ENCODE measurements at places on chromosomes 7 and 10. TPM values are rescaled to one million over a fixed set of nuclear protein-coding genes. Genes with fewer than 3 reads are reported as not detected.

DNA sequence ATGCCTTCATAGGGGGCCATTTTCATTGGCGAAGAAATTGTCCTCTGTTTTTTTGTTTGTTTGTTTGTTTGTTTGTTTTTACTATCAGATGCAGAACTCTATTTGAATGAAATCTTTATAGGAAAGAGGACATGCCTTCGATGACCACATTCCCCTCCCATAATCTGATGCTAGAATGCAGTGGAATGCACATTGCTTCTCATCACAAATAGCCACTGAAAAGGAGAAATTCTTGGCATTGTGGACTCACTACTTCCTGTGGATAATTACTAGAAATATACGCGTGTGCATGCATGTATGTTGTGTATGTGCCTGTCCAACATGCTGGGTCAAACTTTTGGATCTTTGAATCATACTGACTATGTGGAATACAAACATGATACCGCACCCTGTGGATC lies 70.5 kb upstream of the SFMBT2 start:
- peak; percentile 39 for DNase-seq

The INA gene
- total RNA-seq = 1.4 TPM

The ZNF248 gene
- 35.9 TPM for total RNA-seq

DNA sequence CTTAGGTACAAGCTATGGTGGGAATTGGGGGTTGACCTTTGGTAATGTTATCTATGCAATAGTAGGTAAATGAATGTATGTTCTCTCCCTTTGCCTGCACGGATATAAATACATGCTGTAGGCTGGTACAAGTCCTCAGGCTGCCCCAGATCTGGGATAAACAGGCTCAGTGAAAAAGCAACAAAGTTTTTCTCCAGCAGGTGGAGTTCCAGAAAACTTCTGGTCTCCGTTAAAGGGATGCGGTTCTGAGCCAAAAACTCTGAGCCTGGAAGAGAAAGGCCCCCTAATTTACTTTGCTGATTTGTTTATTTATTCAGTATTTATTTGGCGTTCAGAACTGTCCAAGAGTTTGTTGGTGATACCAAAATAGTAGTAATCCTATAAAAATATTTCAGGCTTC lies 204.7 kb downstream of the ADRA2A start:
- peak; percentile 53 for DNase-seq

The C7orf57 gene
- total RNA-seq = 1.2 TPM

The SYCE1 gene
- total RNA-seq = 2.6 TPM

The CALML3 gene
- not detected for total RNA-seq

The EZH2 gene
- total RNA-seq = 14.9 TPM

DNA sequence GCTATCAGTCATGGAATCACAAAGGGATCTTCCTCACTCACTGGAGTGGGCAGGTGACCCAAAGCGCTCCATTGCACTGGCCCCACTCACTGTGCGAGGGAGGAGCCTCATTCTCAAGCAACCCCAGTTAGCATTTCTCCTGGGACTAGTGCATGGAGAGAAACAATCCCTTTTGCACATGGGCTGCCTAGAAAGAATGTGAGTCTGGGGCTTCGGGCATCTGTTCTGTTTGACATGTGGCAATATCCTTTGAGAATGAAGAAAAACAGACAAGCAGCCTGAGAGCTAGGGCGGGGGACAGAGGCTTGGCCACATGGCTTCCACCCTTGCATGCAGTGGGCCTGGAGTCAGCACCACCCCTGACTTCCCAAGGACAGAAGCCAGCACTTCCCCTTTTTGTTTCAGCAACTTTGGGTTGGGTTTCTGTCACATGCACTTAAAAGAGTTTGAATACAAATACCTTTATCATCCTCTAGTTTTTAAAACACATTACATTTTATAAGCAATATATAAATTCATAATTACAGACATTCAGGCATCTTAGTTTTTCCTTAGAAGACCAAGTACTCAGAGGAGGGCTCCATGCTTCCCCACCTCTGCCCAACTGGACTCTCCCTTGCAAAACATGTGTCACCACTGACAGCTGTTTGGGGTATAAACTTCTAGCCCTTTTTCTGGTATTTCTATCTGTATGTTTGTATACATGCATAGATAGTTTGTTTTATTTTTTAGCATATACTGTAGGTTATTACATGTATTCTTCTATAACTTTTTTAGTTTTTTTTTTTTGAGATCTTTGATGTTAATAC lies 73.8 kb downstream of the RBM20 start:
- peak; percentile 15 for DNase-seq

DNA sequence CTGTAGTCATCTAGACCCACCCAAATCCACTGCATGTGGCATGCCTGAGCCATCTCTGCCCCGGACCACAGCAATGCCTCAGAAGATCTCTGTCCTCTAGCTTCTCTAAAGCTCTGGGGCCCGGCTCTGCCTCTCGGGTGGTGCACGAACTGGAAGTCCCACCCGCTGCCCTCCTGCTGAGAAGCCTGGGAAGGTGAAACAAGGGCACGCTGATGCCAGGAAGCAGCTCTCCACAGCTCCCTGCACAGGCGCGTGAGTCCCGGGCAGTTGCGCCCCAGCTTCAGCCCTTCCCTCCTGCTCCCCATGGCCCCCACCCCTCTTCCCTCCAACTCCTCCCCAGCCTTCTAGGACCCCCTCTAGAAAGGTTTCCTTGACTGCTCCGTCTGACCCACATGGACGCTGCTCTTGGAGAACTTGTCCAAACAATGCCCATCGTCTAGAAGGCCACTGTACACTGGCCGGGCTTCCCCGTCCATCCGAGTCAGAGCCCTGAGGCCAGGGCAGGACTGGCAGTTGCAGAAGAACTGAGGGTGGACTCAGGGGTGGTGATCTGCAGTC lies 12.8 kb downstream of the KCNH2 start:
- no peak for DNase-seq

The ADCYAP1R1 gene
- 0.48 TPM for total RNA-seq

DNA sequence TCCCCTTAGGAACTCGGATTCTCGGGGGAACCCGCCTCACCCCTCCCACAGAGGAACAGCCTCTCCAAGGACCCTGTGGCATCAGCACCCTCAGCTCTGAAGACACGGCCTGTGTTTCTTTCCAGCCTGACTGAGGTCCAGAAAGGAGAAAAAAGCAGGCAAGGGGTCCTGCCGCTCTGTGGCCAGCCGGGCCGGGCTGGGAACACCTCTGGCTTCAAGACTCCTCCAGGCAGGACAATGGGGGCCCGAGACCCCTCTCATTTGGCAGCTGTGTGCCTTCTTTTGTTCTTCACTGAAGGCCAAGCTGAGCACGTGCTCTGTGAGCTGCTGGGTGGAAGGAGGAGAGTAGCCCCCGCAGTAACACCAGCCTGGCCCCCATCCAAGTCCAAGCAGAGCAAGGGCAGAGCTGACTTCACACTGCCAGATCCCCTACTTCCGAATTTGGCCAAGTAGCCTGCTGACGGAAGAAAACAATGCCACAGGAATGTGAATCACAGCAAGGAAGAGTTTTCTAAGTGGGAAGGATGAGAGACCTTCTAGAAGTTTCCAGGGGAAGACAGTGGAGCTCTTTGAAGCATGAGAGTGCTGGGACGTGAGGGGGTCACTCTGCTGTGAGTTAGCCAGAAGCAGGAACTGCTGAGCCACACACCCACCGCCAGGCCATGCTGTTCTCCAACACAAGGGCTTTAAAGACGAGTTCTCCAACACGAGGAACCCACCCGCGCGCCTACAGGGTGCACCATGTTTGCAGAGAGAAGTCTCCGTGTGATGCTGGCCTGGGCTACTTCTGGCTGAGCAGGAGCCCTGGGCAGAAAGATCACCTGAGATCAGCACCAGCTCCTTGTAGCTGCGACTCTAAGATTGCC lies 3.1 kb downstream of the CNPY1 start:
- peak; percentile 45 for DNase-seq

DNA sequence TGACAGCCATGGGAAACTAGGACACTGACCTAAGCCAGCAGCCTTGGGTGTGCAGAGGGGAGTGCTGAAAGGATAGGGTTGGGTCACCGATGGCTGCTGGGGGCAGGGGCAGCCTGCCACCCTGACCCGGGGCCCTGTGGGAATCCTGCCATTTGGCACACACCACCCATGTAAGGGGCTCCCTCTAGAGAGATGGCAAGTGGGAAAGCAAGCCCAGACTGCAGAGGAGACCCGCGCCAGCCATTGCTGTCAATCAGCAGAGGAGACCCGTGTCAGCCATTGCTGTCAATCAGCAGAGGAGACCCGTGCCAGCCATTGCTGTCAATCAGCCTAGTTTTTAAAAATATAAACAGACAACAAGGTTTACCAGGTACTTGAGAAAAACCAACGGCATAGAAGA lies 27.4 kb upstream of the PRKAG2 start:
- DNase-seq = no peak

DNA sequence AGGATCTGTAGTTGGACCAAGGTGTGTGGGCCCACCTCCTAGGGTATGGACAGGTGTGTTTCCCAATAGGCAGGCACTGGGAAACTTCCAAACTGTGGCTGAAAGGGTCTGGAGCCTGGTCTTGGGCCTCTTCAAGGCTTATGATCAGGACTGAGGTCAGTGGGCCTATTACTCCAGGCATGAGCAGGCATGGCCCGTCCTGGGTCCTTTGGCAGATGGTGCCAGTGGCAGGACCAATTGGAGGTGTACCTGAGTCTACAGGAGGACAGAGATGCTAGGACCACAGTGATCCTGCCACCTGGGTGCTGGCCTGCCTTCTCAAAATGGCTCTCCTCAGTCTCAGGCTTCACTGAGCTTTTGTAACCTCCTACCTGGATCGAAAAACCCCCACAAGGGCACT lies 95.4 kb downstream of the RAB18 start:
- no peak for DNase-seq

The ZNF727 gene
- 3.1 TPM for total RNA-seq

GRCh38 chr7:121557034-121557892 lies 161.2 kb upstream of the FAM3C start:
- no peak for DNase-seq

DNA sequence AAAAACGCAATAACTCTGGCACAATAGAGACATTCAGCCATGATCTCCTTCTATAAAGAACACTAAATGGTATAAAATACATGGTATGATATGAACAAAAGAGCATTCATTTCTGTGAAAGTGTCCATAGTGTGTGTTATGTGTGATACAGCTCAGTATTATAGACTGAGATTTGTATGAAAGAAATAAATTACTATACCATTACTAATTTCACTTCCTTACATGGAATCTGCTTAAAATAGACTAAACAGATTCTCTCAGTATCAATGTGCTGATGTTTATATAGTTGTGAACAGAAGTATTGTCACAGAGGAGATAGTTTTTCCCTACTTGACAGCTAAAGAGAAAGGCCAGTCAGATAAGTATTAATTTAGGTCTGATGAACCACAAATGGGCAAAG lies 10.8 kb downstream of the SEMA3A start:
- DNase-seq = no peak

DNA sequence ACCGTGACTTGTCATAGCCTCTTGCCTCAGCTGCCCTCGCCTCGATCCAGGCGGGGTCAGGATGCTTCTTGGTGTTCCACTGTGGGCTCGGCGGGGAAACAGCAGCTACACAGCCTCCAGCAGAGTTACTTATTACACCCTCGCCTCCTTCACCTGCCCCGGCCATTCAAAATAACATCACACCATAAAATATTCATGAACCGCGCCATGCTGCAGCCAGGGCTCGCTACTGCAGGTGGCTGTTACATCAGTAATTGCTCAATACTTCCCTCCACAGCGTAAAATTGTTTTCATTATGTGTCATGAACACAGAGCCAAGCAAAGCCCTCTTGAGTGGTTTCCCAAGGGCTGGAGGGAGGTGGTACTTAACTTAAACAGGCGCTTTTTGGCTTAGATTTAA lies 241.5 kb upstream of the SP8 start:
- DNase-seq = no peak

The ETV1 gene
- total RNA-seq = 30.3 TPM

DNA sequence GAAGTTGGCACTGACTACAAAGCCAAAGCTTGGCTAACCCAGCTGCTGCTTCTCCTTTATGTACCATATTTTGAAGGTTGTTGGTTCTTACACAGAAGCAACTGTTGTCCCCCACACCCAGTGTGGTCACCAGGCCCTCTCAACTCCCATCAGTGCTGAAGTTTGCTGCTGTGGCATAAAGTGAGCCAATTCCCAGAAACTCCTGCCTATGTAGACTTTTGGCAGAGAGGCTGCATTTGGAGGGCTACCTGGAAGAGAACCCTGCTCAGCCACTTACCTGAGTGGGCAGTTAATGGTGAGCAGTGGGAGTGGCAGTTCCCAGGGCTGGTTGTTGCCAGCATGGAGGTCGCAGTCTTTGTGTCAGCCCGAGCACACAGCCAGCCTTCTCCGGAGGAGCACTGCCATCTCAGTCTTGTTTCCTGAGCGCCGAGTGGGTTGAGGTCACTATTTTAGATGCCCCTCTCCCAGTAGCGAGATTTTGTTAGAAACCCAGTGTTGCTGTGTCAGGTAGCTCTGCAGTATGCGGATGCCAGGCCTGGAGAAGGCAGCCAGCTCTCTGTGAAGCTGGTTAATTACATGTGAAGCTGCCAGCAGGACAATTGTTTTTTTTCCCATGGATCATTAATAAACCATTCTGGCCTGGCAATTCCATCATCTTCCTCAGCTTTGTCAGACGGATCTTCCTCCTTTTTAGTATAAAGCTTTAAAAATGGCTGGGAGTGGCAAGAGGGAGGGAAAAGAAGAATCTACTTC lies 24.5 kb downstream of the LRRC4 start:
- no peak for DNase-seq

GRCh38 chr7:33854801-33855350 lies 50.5 kb upstream of the BMPER start:
- no peak for DNase-seq

The CHAT gene
- not detected for total RNA-seq

DNA sequence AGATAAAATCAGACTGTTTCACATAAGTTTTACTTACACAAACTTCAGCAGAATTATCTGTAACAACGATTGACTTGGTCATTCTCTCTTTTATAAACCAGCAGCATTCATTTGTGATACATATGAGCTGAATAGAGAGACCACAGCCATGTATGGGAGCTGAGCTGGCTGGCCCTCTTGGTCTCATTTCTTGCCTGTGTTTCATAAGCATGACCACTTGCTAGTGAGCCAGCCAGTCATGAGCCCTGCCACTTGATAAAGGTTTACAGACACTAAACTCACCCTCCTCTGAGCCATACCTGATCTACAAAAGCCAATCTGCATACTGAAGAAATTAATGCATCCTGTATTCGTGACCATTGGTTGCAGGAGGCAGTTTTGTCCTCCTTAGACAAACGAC lies 82.1 kb downstream of the PKD1L1 start:
- DNase-seq = no peak

GRCh38 chr7:29255906-29256692 lies 61.5 kb downstream of the CHN2 start:
- peak; percentile 53 for DNase-seq

The SNX10 gene
- total RNA-seq = 3.6 TPM

DNA sequence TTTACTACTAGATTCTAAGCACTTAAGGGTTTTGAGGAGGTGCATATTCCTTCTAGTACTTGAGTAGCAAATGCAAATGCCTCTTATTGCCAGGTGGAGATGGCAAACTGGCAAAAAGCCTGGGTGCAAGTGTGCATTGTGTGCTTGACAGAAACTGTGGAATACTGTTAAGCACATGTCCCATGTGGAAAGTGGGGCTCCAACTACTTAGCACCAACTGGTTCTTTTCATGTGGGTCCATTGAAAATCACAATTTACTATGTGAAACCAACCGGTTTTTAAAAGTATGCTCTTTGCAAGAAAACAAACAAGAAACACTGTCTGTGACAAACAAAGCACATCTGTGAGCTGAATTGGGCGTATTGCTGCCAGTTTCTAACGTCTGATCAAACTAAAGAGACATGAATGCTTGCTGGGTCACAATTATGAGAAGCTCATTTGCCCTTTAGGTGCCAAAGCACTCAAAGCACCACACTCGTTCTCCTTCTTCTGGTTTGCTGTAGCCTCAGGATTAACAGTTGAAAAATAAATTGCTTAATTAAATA lies 197.4 kb downstream of the SEMA3E start:
- DNase-seq = no peak

GRCh38 chr7:50565559-50565916 lies 333 bp upstream of the DDC start:
- no peak for DNase-seq

The SEMA3A gene
- 10.4 TPM for total RNA-seq
